ENCODE measurements at places on chromosomes 4 and X. TPM values are rescaled to one million over a fixed set of nuclear protein-coding genes. Genes with fewer than 3 reads are reported as not detected.

GRCh38 chr4:106301393-106302061 is 14.5 kb downstream of the TBCK start:
- peak; percentile 36 for DNase-seq

- DNase-seq, result no peak
Observed at GRCh38 chr4:148405161-148405893, 36.9 kb downstream of the NR3C2 start.

- no peak for DNase-seq
Observed at GRCh38 chr4:1086011-1086410, 27.4 kb downstream of the RNF212 start.

DNA sequence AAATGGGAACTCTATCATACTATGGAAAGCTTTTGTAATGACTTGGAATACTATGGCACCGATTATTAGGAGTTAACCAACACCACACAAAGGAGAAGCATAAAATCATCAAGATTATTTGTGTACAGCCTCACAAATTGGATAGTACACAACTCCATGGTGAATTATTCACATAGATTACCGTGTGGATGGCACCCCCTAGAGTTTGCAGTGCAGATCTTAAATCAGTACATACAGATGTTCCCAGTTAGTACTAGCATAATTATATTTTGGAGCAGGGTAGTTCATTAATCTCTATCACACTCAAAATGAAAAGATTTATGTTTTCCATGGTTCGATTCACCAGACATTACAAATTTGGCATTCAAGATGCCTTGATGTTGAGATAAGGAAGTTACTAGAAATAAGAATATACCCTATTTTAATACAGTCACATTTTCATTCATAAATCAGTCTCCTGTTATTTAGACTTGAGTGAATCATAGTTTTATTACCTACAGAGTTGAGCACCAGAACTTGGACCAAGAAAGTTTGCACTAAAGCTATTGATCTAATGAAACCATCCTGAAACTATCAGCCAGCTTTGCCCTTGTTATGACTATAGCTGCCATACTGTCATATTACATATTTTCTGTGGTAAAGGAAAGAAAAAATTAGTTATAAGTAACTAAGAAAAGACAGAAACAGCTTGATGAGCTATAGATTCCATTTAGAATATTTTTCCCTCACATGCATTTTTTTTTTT is 531.8 kb downstream of the GLUD2 start:
- DNase-seq, result peak; percentile 37

GRCh38 chrX:152276277-152276676 is 137.9 kb upstream of the MAGEA10 start:
- no peak for DNase-seq

DNA sequence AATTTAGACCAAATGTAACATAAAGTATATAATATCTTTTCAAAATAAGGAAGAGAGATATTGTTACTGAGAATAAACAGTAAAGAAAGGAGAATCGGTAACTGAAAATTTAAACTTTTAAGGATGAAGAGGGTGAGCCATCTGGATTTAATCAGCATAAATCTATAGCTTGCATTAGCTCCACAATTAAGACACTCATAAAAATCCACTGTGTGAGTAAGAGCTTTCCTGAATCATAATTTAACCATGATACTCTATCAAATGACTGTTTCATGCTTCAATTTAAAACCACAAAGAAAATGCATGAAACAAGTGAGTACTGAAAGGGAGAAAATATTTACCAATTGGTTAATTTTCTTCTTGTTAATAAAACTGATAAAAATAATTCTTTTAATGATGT is 951.5 kb upstream of the SLIT2 start:
- no peak for DNase-seq

- DNase-seq, result no peak
Observed at GRCh38 chr4:2074588-2074987, 15.5 kb downstream of the NAT8L start.

- DNase-seq, result no peak
Observed at GRCh38 chr4:175871774-175872405, 59.8 kb upstream of the GPM6A start.

DNA sequence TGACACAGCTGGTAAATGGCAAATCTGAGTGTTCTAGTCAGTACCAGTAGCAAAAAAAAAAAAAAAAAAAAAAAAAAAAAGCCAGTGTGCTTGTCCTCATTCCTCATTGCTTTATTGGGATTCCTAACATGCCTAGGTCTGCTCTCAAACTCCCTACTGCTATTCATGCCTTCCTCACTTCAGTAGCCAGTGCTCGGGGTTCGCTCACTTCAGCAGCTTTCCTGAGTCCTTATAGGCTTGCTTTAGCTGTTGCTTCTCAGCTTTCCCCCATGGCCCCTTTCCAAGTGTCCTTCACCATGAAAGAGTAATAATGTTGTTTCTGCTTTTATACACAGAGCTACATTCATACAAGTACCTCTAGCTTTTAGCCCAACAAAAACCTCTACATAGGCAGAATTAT is 30.8 kb downstream of the SLITRK2 start:
- DNase-seq, result no peak

GRCh38 chrX:103101299-103102042 is 8.5 kb upstream of the NXF3 start:
- DNase-seq, result no peak

- DNase-seq, result no peak
Observed at GRCh38 chr4:7680731-7681130, 246.0 kb upstream of the PSAPL1 start.

- no peak for DNase-seq
Observed at GRCh38 chr4:122772986-122773385, 40.5 kb downstream of the BBS12 start.

The IL1RAPL2 gene
- total RNA-seq, result not detected

The VCX2 gene
- total RNA-seq, result not detected

The RBM3 gene
- total RNA-seq, result 148 TPM

The NAP1L3 gene
- total RNA-seq, result 0.88 TPM
